Kidney capillary endothelial cell (primary cell): ENCODE measurements at places on chromosomes 12 and 14.

GRCh38 chr12:87661786-87662377 is 367.3 kb downstream of the C12orf50 start:
- no peak for DNase-seq

- no peak for DNase-seq
These were observed 64.5 kb downstream of the TMTC3 start for GRCh38 chr12:88206601-88207000.

DNA sequence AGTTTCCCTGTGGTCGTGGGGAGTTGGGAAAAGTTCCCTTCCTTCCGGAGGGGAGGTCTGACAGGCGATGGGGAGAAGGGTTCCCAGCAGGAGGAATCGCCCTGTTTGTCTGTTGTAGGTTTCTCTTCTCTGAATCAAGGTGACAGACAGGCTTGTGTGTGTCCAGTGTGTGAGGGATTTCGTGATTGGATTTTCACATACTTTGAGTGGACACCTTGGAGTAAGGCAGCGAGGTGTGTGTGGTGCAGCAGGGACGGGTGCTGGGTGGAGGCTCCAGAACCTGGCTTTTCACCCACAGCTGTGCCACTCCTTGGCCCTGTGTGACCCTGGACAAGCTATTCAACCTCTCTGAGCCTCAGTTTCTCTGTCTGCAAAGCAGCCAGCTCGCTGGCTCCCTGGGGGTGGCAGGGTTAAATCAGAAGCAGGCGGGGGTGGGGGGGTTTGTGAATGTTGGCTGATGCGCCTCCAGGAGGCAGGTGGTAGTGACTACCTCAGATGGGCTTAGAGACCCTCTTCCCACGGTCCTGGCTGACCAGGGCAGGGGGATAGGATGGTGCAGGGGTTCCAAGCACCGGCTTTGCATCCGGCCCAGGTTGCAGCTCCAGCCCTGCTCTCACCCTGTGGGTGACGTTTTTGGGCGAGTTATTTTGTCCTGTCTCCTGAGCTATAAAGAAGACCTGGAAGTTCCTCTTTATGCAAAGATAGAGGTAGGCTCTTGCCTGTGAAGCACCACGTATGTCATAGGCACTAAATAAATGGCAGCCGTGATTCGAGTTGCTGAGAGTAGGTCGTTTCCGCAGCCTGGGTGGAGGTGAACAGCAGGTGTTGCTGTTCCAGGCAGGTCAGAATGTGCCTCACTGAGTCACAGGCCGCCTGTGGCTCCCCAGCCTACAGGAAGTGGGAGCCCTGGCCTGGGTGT is 679 bp downstream of the BDKRB2 start:
- no peak for DNase-seq

GRCh38 chr14:73824127-73824526 is 27.5 kb upstream of the PTGR2 start:
- DNase-seq: no peak

GRCh38 chr14:93103392-93104080 is 12.2 kb downstream of the ITPK1 start:
- DNase-seq: no peak

- no peak for DNase-seq
These were observed 129.7 kb downstream of the CHST11 start for GRCh38 chr12:104586351-104586919.

GRCh38 chr12:90390947-90391346 is 564.0 kb downstream of the CCER1 start:
- no peak for DNase-seq

GRCh38 chr12:92524489-92524888 is 178.3 kb upstream of the PLEKHG7 start:
- no peak for DNase-seq

DNA sequence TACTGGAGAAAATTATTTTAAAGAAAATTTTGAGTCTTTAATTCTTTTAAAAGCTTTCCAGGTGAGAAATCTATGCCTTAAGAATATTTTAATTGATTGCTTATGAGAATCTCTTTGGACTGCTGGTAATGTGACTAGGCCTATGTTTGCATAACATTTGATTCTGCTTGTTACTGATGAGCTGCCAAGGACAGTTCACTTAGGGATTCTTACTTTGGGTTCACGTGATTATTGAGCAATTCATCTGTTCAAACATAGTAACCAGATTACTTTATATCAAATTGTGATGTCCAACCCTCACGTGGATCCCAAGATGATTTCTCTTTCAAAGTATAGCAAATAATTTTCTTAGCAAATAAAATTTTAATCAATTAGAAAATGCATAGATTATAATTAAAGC is 27.4 kb upstream of the ABCD2 start:
- no peak for DNase-seq

DNA sequence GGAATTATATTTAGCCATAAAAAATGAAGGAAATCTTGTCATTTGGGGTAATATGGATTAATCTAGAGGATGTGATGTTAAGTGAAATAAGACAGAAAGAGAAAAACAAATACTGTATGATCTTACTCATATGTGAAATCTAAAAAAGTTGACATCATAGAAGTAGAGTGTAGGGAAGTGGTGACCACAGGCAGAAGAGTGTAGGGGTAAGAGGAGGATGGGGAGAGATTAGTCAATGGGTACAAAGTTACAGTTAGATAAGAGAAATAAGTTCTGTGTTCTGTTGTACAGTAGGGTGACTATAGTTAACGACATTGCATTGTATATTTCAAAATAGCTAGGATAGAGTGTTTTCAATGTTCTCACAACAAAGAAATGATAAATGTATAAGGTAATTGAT is 87.0 kb downstream of the TSHR start:
- DNase-seq: no peak

GRCh38 chr12:100391856-100392255 is 35.0 kb downstream of the SLC17A8 start:
- DNase-seq: no peak

DNA sequence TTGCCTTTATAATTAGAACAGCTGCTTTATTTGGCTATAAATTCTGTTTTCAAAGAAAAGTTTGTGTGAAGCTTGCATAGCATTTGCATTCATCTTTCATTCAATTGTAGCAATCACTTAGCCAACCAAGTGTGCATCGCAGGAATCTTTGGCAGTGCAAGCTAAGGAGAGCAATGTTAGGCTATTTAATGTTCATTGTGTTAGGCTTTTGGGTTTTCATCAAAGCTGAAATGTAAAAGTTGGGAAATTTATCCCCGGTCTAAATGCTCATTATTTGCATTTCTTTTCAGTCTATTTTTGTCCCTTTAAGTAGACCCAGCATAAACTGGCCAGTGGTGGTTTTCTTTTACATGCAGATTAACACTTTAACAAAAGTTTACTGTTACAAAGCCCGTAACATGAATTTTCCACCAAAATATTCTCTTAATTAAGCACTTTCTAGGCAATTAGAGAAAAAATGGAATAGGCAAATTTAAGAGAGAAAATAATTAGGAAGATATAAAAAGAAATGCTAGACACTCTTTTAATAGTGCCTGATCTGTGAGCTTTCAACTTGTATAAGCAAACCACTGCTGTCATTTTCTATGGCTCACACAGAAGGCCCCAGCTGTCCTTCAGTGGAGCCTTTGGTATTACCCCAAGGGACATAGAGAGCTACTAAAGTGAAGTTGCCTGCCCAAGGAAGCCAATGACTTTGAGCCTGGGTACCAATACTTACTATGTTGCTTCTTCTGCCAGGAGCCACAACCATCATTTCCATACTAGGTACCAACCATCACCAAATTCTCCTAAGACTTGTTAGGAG is 898.9 kb upstream of the SEL1L start:
- no peak for DNase-seq

GRCh38 chr12:123519141-123520001 is 14.1 kb downstream of the RILPL1 start:
- peak; percentile 42 for DNase-seq

GRCh38 chr12:57390174-57390573 is 40.7 kb downstream of the R3HDM2 start:
- no peak for DNase-seq

- no peak for DNase-seq
These were observed 74.9 kb downstream of the NOVA1 start for GRCh38 chr14:26522967-26523366.

GRCh38 chr12:64696080-64696741 is 63.0 kb downstream of the GNS start:
- no peak for DNase-seq

DNA sequence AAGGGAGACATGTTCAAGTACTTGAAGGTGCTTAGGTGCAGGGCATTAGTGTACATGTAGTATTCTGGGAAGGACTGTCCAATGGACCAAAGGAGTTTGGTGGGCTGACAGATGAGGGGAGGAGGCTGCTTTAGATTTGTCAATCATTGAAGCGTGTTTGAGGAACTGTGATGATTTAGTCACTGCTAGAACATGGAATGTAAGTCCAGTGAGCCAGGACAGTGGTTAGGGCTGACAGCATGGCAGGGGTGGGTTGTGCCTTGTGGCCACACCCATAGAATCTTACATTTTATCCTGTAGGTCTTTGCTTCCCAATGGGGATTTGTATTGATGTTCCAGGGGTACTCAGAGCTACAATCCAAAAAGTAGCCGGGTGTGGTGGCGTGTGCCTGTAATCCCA is 24.6 kb downstream of the DIP2B start:
- no peak for DNase-seq

- no peak for DNase-seq
These were observed 88.5 kb downstream of the PAPLN start for GRCh38 chr14:73325630-73326299.

GRCh38 chr12:111773801-111774551 is 7.2 kb downstream of the ALDH2 start:
- DNase-seq: no peak

DNA sequence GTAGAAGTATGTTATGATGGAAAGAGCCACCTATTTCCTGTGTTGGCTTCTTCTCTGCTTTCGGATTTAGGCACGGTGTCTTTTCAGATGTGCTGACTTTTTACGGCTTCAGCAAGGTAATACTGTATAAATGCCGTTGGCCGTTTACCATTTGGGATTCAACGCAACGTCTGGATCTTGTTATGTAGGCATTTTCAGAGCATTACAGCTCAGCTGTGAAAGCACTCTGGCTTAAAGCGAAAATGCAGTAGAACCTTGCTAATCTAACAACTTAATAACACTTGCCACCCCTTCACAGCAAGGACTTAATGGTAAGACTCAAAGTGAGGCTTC is 229.9 kb downstream of the EFCAB11 start:
- no peak for DNase-seq

- peak; percentile 18 for DNase-seq
These were observed 242.7 kb downstream of the ATXN7L3B start for GRCh38 chr12:74780182-74780849.

GRCh38 chr12:76533331-76533730 is 26.2 kb downstream of the OSBPL8 start:
- DNase-seq: no peak

DNA sequence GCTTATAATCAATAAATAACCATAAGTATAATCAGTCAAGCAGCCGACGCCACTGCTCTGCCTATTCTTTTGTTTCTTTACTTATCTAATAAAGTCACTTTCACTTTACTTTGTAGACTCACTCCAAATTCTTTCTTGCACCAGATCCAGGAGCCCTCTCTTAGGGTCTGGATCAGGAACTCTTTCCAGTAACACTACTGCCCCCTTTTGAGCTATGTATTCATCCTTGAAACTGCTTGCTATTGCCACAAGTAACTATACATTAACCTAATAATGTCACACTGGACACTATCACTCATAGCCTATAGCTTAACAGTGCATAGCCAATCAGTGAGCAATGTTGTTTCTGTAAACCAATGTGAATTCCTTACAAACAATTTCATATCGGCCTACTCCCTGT is 2.8 kb upstream of the NID2 start:
- DNase-seq: peak; percentile 40

- no peak for DNase-seq
These were observed 64.2 kb downstream of the DRAM1 start for GRCh38 chr12:101941306-101942249.

- DNase-seq: no peak
These were observed 20.1 kb upstream of the KRT7 start for GRCh38 chr12:52212701-52213563.

DNA sequence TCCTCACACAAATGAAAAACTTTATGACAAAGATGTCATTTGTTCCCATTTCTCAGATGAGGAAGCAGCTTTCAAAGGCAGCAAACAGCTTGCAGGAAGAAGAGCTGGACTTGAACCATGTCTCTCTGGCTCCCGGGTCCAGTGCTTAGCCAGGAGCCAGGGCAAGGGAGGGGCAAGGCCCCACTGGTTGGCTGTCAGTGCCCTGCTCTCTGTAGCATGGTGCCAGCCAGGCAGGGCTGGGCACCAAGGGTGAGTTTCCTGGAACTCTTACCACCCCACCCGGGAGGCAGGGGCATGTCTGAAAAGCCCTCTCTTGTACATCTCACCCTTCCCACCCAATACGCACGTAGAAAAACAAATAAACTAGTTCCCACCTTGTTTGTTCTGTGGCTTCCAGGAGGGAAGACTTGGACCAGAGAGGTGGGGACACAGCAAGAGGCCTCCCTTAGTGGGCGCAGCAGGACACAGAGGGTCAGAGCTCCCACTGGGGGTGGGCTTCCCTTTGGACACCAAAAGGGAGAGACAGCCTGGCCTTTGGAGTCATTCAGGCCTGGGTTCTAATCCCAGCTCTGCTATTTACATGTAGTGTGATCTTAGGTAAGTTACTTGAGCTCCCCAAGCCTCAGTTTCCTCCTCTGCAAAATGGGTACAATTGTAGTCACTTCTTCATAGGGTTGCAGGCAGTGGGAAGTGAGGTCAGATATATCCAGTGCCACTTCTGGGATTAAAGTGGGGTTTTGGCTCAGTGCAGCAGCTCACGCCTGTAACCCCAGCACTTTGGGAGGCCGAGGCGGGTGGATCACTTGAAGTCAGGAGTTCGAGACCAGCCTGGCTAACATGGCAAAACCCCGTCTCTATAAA is 17.2 kb downstream of the TRPV4 start:
- DNase-seq: no peak

- no peak for DNase-seq
These were observed 27.4 kb upstream of the MGAT4C start for GRCh38 chr12:86283620-86284019.
